Fibroblast of villous mesenchyme (primary cell): ENCODE measurements at places on chromosomes 1 and 21. TPM values are rescaled to one million over a fixed set of nuclear protein-coding genes. Genes with fewer than 3 reads are reported as not detected.

- DNase-seq: peak; percentile 65
Measured at GRCh38 chr1:172845371-172845770, 186.5 kb downstream of the FASLG start.

- DNase-seq: no peak
Measured at GRCh38 chr1:94986783-94987182, 59.9 kb upstream of the CNN3 start.

- no peak for DNase-seq
Measured at GRCh38 chr1:6635910-6636760, 11.5 kb downstream of the THAP3 start.

GRCh38 chr1:233113009-233113879 is 162.8 kb downstream of the NTPCR start:
- peak; percentile 100 for DNase-seq

DNA sequence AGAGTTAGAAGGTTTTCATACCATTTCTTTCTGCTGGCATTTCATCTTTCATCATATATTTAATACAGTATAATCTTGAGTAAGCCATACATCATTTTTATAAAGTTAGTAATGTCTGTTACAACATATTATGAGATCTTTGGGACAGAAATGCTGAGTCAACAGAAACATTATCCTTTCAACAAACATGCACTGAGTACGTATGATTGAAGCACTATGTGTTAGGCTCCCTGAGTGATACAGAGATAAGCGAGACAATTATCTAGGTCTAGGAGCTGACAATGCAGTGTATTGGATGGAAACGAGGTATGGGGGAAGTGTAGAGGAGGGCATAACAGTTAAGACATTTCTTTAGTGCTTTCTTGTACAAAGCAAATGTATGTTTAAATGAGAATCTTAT is 19.7 kb upstream of the GPR52 start:
- DNase-seq: no peak

GRCh38 chr1:228087771-228088251 is 5.3 kb downstream of the ARF1 start:
- peak; percentile 70 for DNase-seq

DNA sequence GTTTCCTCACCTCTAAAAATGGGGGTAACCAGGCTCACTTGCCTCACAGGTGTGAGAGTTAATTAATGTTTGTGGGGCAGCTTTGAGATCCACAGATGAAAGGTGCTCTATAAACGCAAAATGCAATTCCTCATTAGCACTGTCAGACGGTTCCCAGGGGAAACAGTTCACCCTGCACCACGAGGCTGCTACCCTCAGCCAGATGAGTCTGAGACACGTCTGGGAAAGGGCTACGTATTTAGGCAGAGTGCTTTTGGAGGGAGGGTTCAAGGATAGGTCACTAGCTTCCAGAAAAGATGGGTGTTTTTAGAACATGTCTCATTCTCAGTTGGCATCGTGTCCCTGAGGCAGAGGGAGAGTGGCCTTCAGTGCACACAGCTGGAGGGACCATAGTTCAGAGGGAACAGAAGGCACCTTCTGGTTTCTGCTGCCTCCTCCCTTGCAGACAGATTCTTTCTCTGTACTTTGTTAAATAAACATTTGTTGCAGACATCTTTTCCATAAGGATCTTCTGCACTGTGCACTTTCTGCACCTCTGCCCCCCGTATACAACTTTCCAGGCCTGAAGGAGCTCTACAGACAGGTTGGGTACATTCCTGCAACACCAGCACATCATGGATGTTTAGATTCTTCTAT is 139.9 kb downstream of the CLIC6 start:
- DNase-seq: peak; percentile 92

DNA sequence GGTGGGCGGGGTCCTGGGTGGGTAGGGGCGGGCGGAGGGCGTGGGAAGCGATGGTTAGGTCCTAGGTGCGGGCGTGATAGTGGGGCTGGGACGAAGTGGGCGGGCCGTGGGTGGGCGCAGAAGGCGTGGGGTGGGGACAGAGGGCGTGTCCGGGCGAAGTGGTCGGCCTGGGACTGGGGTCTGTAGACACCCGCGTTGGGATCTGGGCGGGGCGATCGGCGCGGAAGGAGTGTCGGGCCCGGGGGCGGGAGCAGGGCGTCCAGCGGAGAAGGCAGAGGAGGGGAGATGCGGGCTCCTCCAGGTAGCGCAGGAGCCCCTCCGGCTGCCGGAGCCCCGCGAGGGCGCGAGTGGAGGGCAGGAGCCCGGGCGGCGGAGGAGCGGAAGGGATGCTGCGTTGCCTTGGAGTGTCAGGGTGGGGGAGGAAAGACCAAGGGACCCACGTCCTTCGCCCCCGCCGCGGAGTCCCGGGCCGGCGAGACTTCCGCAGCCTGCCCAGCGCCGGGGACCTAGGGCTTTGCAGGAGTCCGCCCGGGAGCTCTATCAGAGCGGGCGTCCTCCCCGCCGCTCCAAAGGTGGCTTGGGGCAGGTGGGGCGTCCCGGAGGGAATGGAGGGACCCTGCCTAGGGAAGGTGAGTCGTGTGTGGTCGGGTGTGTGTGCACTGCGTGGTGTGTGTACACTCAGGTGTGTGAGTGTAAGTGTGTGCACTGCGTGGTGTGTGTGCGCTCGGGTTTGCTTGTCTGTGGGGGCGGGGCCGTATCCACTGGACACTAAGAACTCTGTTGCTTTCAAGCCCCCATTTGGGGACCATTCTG is 27.0 kb upstream of the PRSS38 start:
- no peak for DNase-seq

GRCh38 chr1:208433086-208433485 is 188.9 kb upstream of the PLXNA2 start:
- no peak for DNase-seq

DNA sequence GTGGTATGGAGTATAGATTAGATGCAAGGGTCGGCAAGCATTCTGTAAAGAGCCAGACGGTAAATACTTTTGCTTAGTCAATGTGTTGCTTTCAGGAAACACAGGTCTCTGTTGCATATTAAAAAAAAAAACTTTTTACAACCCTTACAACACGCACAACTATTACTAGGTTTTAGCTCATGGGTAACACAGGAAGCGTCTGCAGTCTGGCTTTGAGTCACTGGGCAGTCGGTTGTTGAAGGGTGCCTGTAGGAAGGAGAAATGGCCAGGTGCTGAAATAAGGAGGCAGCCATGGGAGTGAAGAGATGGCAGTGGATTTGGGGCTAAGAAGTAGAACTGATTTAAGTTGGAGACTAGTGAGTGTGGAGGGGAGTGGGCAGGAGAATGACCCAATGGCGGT is 192.1 kb downstream of the KCNJ6 start:
- no peak for DNase-seq

- DNase-seq: no peak
Measured at GRCh38 chr1:6129313-6129712, 50.8 kb downstream of the CHD5 start.

- DNase-seq: peak; percentile 38
Measured at GRCh38 chr1:175944591-175944990, 201.2 kb upstream of the TNR start.

Gene PRAMEF12
- under 0.01 TPM in 1 of 2 replicates, not detected in the other for total RNA-seq

Gene SLC2A5
- 0.97 and 2.2 TPM in 2 replicates for total RNA-seq

Gene OR2L8
- not detected in 2 replicates for total RNA-seq

Gene PPM1J
- total RNA-seq: 0.43 and 1.3 TPM in 2 replicates

Gene SERPINC1
- not detected in 2 replicates for total RNA-seq

Gene GLMN
- total RNA-seq: 10.3 and 16.4 TPM in 2 replicates

Gene SPRR2D
- not detected in 2 replicates for total RNA-seq
